ENCODE measurements at places on chromosomes 5 and 9.

GRCh38 chr5:90015584-90016018, 394.0 kb downstream of the CETN3 start:
- DNase-seq: no peak

DNA sequence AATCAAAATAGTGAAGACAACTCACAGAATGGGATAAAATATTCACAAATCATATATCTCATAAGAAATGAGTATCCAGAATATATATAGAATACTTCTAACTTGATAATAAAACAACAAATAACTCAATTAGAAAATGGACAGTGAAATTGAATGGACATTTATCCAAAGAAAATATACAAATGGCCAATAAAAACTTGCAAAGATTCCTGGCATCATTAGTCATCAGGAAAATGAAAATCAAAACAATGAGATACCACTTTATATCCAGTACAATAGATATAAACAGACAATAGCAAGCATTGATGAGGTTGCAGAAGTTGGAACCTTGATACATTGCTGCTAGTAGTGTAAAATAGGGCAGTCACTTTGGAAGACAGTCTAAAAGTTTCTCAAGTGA, 12.8 kb upstream of the TLR4 start:
- DNase-seq: no peak

- DNase-seq: no peak
These were observed 141.5 kb downstream of the FSTL4 start for GRCh38 chr5:133470841-133471240.

GRCh38 chr9:130681769-130682420, 11.7 kb upstream of the EXOSC2 start:
- no peak for DNase-seq

- peak; percentile 20 for DNase-seq
These were observed 57.1 kb upstream of the ZBED3 start for GRCh38 chr5:77143998-77144836.

- no peak for DNase-seq
These were observed 293.6 kb downstream of the ACTL7B start for GRCh38 chr9:108562176-108562575.

DNA sequence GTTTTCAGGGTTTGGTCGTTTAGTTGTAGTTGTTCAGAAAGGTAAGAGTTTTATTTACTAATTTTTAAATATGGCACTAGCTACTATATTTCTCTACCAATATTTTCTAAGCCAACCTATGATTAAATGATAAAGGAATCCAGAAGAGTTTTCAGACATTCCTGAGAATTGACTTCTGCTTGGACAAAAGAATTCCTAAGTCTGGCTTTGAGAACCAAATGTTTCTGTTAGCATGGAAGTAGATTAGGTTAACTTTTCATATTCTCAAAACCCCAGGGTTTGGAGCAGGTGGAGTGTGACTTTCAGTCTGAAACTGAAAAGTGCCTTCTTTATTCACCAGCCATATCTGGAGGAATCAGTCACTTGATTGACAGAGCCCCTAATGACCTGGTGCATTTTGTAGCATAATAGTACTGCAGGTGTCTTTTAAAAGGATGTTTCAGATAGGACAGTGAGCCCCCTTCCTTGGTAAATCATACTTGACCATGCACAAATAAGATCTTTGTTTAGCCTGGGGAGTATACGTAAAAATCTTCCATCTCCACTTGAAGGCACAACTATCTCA, 457.0 kb upstream of the ZNF462 start:
- no peak for DNase-seq

DNA sequence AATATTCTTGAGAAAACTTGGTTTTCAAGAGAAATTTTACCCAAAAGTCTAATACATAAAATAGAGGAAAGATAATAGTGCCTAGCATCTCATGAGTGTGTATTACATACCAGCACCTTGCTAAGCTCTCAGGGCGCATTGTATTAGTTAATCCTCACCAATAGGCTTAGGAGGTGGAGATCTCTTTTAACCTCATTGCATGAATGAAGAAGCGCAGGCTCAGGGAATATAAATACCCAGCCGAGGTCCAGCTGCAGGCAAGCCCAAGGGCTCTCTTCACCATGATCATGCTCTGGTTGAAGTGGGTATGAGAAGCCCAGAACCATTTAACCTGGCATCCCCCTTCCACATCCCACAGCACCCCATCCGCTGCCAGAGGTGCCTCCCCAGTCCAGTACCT, 46.0 kb downstream of the CAMK2A start:
- no peak for DNase-seq

DNA sequence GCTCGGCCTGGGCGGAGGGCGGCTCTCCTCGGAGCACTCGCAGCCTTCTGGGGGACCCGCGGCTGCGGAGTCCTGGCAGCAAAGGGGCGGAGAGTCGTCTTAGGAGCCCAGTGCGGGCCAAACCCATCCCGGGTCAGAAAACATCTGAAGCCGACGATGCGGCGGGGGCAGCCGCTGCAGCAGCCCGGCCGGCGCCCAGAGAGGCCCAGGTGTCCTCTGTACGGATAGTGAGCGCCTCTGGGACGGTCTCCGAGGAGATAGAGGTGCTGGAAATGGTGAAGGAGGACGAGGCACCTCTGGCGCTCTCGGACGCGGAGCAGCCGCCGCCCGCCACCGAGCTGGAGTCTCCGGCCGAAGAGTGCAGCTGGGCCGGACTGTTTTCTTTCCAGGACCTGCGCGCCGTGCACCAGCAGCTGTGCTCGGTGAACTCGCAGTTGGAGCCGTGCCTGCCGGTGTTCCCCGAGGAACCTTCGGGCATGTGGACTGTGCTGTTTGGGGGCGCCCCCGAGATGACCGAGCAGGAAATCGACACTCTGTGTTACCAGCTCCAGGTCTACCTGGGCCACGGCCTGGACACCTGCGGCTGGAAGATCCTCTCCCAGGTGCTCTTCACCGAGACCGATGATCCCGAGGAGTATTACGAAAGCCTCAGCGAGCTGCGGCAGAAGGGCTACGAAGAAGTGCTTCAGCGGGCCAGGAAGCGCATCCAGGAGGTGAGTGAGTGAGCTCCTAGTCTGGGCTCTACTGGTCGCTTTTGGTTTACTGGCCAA, 1.2 kb downstream of the JMY start:
- DNase-seq: no peak

DNA sequence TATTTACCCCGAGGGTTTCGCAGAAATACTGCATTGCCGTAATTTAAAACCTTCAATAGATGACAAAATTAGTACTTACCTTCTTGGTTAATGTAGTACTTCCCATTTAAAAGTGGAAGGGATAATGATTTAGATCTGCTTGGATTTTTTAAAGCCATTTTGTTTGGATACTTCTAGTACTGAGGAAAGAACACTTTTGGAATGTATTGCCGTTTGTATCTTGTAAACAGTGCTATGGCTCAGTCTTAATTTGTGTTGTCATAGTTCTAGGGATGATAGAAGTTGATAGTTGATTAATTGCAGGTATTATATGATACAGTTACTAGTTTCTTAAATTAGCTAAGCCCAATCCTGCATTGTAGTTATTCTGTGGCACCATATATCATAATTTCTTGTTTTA, 33.1 kb downstream of the TNPO1 start:
- DNase-seq: no peak

- no peak for DNase-seq
These were observed 115.7 kb downstream of the PAPPA start for GRCh38 chr9:116269250-116269649.

- no peak for DNase-seq
These were observed 370.1 kb upstream of the TLE4 start for GRCh38 chr9:79201636-79202035.

- no peak for DNase-seq
These were observed 194.7 kb upstream of the KLF4 start for GRCh38 chr9:107684224-107684623.

GRCh38 chr5:77683171-77683732, 44.7 kb upstream of the OTP start:
- no peak for DNase-seq

DNA sequence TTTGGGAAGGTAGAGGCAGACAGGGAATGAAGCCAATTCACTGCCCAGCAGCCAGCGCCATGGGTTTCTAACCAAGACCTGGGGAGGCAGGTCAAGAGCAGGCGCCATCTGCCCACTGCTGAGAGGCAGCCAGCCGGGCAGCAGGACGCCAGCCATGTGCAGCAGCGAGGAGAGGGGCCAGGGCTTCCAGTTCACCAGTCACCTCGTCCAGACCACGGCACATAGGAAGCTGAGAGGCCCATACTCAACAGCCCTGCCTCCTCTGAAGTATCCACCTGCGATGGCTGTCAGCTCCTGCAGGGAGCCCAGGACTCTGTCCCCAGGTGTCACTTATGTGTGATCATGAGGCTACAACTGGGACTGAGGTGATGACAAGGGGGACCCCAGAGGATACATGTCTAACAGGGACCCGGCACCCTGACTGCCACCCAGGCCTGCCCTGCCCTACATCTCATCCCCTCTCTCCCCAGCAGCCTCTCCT, 30.1 kb downstream of the IPPK start:
- DNase-seq: no peak

DNA sequence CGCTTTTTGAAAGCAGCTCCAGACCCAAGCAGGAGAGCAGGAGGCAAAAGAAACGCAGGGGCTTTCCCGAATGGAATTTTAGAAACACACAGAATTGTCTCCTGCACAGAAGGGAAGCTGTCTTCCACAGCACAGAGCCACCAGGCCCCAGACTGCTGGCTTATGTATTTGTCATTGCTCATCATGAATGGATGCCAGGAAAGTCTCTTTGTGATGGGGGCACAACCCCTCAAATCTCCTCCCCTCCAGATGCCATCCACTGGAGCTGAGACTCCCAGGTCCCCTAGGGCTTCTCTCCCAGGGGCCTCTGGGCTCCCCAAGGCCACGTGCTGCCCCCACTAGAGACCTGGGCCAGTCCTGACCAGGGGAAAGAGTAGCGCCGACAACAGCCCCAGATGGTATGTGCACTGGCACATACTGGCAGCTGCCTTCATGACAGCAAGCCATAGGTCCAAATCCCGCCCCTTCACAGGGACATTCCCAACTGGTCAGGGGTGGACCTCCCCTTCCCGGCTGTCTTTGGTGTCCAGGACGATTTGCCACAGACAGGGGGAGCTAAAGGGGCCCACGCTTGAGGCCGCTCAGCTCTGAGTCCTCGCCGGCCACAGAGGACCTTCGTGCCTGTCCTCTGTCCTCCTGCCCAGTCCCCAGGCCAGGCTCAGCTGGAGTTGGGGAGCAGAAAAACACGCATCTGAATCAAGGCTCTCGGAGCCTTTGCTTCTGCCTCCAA, 127.8 kb downstream of the KCNIP1 start:
- no peak for DNase-seq

- DNase-seq: peak; percentile 27
These were observed 61.5 kb downstream of the LNPEP start for GRCh38 chr5:96997265-96997859.

DNA sequence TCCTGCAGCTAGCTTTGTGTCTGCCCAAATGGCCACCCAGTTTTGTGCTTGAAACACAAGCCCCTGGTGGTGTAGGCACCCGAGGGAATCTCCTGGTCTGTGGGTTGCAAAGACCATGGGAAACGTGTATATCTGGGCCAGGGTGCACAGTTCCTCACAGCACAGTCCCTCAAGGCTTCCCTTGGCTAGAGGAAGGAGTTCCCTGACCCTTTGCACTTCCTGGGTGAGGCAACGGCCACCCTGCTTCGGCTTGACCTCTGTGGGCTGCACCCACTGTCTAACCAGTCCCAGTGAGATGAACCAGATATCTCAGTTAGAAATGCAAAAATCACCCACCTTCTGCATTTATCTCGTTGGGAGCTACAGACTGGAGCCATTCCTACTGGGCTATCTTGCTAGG, 865.0 kb upstream of the ACO1 start:
- no peak for DNase-seq

DNA sequence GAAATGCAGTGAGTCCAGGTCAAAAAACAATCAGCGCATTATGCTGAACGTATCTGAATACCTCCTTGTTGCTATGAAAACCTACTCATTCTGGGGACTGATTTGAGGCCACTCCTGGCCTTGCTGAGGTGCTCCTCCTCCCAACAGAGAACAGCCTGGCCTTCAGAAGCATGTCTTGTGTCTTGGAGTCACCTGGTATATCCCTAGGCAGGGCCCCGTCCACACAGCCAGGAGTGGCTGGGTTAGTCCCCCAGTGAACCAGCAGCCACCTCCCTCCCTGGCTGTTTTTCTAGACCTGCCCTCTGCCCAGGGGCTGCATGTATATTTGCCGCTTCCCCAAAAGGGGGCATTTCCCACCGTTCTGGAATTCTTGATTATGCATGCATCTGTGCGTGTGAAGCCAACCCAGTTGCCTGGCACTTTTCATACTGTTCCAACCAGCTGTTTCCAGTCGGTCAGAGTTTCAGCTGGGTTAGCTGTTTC, 99.2 kb upstream of the SPATA31C2 start:
- no peak for DNase-seq

DNA sequence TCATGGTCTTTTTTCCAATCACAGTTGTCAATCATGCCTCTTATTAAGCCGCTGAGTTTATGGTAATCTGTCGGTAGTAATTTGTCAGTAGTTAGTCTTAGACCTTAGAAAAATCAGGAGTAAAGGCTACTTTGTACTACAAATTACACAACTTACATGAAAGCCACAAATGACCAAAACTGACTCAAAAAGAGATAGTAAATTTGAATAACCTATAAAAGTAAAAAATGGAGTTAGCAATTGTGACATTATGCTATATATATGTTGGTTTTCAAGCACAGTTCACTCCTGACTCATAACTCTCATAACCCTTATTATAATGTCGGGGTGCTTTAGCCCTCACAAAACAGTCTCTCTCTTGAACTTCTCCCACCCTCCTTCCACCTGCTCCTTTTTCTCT, 251.8 kb downstream of the ROR2 start:
- no peak for DNase-seq

GRCh38 chr9:90070469-90070868, 465.7 kb downstream of the GADD45G start:
- no peak for DNase-seq

- no peak for DNase-seq
These were observed 49.5 kb upstream of the SUSD1 start for GRCh38 chr9:112224401-112225289.

DNA sequence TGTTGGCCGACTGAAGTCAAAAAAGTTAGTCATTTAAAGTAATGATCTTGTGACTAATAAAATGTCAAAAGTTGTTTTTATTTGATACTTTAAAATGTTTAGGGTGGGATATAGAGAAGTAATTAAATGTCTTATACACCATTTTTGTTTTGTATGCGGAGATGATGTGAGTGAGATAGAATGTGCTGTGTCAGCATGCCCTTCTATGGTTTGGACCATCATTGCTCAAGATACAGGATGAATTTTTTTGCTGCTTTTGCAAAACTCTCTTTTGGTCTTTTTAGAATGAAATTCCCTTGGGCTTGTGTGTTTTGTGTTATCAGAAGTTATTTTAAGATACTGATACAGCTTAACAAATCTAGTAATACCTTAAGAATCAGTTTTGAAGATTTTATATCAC, 12.5 kb downstream of the SRFBP1 start:
- DNase-seq: no peak
